ENCODE measurements at places on chromosomes 7 and 10.

DNA sequence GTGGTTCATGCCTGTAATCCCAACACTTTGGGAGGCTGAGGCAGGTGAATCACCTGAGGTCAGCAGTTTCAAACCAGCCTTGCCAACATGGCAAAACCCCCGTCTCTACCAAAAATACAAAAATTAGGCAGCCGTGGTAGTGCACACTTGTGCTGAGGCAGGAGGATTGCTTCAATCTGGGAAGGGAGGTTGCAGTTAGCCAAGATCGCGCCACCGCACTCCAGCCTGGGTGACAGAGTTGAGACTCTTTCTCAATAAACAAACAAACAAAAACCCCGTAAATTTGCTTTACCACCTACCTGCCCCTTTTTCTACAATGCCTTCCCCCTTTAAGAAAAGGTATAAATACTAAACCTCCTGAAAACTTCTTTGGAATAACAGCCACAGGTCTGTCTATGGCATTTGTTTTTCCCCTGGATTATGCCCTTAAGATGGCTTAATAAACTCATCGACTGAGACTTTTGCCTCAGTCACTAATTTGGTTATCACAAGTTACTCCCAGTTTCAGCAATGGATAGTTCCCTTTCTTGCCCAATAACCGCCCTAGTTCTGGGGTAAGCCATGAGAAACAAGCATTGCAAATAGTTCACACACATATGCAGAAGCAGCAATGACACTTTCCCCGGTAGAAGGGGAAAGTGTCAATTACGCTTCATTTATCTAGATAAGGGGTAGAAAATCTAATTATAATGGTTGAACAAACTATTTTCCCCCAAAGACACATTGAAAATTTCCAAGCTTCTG lies 52.8 kb upstream of the SVIL start:
- no peak for DNase-seq

GRCh38 chr10:101535949-101536348 lies 52.1 kb downstream of the POLL start:
- DNase-seq: no peak

DNA sequence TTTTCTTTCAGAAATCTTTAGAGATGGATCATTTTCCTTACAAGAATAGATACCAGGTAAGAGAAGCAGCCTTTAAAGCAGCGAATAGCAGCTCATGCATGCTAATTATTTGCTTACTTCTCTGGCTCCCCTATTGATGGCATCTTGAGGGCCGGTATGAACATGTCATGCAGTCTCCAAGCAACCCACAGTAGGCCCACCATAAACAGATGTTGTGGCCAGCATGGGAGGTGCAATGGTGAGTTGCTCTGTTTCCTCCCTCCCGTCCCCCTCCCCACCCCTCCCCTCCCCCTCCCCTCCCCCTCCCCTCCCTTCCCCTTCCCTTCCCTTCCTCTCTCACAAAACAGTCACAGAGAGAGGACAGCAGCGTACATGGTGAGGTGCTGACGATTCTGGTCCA lies 9.7 kb upstream of the ZNF273 start:
- no peak for DNase-seq

GRCh38 chr10:36171953-36172940 lies 530.2 kb upstream of the FZD8 start:
- DNase-seq: peak; percentile 54

- no peak for DNase-seq
Observed at GRCh38 chr7:4189131-4189570, 492.9 kb upstream of the FOXK1 start.

GRCh38 chr10:43665054-43665453 lies 16.4 kb upstream of the ZNF32 start:
- DNase-seq: no peak

DNA sequence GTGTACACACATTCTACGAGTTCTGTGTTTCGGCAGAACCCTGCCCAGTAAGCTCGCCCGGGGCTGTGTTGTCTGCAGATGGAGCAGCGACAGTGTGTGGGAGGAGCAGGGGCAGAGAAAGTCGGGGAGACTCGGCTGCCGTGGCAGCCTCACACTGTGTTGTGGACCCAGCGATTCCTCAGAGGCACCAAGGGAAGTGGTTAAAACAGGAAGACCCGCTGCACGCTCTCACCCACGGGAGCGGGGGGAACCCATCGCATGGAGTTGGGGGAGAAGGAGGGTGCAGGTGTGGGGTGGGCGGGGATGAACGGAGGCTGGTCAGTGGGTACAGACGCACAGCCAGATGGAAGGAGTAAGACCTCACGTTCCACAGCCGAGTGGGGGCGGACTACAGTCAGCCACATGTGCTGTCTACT lies 250.2 kb downstream of the ELFN1 start:
- DNase-seq: no peak

DNA sequence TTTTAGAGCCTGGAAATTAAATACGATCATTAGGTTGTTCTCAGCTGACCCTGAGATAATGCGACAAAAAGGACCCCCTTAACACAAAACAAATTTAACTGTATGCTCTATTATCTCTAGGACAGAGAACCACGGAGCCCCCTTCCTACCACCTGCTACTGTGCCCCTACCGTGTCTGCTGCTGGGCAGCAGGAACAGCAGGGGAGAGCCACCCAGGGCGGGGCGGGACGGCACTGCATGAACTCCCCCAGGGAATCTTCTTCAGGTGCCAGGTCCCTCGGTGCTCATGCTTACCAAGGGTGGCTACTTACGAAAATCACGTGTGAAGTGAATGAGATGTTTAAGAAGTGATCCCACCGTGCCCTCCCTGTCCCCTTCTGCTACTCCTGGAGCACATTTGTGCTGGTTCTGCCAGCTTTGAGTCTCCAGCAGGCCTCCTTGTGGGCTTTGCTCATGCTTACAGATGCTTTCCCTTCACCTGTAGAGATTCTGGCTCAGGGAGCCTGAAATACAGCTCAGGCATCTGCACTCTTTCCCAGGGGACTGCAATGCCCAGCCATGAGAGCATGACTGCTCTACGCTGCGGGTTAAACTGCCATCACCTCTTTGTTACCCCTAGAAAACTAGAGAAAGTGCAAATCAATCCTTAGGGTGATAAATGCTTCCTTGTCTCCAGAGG lies 59.9 kb downstream of the MRPL32 start:
- no peak for DNase-seq

GRCh38 chr7:85685901-85686300 lies 499.0 kb upstream of the SEMA3D start:
- DNase-seq: peak; percentile 38

- DNase-seq: no peak
Observed at GRCh38 chr10:71648254-71648932, 71.2 kb downstream of the C10orf105 start.

GRCh38 chr10:5891009-5891408 lies 966 bp downstream of the FBH1 start:
- no peak for DNase-seq

- no peak for DNase-seq
Observed at GRCh38 chr7:157817944-157818700, 481.3 kb downstream of the DNAJB6 start.

GRCh38 chr10:86652361-86653202 lies 1.8 kb upstream of the OPN4 start:
- DNase-seq: peak; percentile 44

DNA sequence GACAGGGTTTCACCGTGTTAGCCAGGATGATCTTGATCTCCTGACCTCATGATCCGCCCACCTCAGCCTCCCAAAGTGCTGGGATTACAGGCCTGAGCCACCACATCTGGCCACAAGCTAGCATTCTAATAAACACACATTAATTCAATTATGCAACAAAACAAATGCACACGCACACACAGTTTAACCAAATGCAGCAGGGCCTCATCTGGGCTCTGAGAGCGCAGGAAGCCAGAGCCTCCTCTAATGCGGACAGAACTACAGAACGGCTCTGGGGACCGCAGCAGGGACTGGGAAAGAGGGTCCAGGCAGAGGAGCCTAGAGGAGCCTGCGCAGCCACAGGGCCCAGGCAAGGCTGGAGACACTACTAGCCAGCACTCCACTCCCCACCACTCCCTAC lies 3.8 kb downstream of the MAD1L1 start:
- DNase-seq: no peak

- peak; percentile 61 for DNase-seq
Observed at GRCh38 chr7:131562941-131563340, 6.5 kb upstream of the PODXL start.

- DNase-seq: no peak
Observed at GRCh38 chr7:256461-256940, 33.5 kb upstream of the FOXL3 start.

GRCh38 chr10:5297466-5297865 lies 67.3 kb upstream of the UCN3 start:
- no peak for DNase-seq

- DNase-seq: no peak
Observed at GRCh38 chr7:115409682-115410433, 488.0 kb downstream of the MDFIC start.

DNA sequence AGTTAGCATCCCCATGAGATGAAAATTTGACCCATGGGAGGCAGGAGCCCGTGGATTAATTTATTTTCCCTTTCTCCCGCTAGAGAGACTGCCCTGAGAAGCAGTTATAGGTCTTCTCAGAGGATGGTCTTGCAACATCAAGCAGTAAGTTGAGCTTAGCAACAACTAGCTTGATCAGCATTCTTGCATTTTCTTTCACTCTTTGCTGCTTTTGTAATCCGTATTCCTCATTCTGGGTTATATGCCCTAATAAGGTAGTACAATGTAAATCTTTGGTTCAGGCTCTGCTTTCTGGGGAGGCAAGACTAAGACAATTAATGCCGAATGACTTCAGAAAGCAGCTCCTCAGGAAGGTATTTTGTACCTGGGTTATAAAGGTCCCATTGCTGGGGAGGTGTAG lies 146.8 kb downstream of the FZD1 start:
- DNase-seq: no peak

- peak; percentile 12 for DNase-seq
Observed at GRCh38 chr10:27158421-27158820, 3.3 kb downstream of the MASTL start.

DNA sequence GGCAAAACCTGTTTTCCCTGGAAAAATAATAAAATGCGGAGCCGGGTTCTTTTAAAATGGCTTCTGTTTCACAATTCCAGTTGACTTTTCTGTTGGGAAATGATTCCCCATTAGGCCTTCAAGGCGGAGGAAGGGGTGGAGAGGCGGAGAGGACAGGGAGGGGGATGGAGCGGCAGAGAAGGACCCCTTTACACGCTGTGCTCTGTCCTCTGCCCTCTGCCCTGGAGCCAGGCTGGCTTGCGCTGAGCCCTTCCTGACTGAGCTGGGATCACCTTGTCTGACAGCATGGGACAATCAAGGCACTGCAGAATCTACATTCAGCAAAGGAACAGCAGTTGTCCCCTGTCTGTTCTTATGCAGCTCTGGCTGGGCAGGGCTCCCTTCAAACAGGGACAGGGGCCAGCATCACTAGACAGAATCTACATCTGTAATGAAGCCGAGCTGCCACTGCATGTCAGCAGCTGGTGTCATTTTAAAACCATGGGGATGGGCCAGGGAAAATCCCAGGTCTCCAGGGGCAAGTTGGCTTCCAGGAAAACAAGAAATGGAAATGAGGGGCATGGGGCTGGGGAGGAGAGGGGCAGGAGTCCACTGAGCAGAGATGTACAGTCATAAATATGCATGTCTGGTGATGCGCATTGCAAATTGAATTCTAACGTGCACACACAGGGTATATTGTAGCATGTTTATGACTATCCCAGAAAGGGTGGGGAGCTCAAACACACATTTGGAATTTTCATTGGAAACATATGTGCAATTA lies 120.0 kb downstream of the MKX start:
- DNase-seq: no peak

GRCh38 chr10:75261813-75262705 lies 26.3 kb upstream of the COMTD1 start:
- DNase-seq: no peak

- DNase-seq: no peak
Observed at GRCh38 chr7:155609185-155609584, 35.3 kb upstream of the RBM33 start.

- no peak for DNase-seq
Observed at GRCh38 chr7:17070231-17070708, 188.5 kb upstream of the AGR3 start.

- DNase-seq: no peak
Observed at GRCh38 chr7:158795272-158795671, 34.0 kb downstream of the ESYT2 start.

GRCh38 chr10:74244097-74244685 lies 93.2 kb downstream of the ADK start:
- DNase-seq: peak; percentile 48

DNA sequence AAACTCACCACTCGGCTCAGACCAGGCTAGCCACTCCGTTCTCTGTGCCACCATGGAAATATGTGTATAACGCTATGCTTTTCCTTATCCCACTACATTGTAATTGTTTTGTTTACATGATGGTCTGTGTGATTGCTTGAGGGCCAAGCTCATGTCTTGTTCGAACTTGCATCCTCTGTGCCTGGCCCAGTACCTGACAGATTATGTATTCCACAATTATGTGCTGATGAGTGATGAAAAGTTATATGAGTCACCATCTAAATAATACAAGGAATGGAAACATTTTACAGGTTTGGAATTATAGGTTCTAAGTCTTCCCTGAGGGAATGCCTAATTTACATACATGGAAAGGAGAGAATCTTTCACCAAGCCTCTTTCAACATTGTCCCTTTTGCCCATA lies 137.4 kb downstream of the C7orf25 start:
- no peak for DNase-seq

- DNase-seq: no peak
Observed at GRCh38 chr10:3195726-3196125, 23.1 kb upstream of the PITRM1 start.

DNA sequence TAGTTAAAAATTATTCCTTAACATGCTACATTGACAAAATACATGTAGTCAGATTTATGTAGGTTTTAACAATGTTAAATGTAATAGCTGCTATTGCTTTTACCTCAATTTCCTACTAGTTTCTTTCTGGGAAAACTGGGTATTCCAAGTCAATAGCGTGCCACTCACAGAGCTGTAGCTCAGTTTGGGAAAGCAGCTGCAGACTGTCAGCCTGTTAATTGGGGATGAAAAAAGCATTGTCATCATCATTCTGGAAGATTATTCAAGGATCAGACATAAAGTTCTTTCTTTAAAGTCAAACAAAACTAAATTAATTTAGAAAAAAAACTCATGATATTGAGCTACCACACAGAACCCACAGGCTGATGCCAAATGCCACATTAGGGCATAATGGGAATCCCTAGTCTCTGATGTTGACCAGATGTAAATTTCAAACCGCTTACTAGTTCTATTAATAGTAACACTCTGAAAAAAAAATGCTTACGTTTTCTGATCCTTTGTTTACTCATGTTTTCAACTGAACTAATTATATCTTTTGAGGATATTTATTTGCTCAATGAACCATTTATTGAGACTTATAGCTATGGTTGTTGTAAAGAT lies 19.6 kb upstream of the AGMO start:
- DNase-seq: no peak

- no peak for DNase-seq
Observed at GRCh38 chr7:30184791-30185487, 50.2 kb downstream of the MTURN start.

GRCh38 chr10:126585249-126586017 lies 85.1 kb downstream of the C10orf90 start:
- DNase-seq: no peak

- DNase-seq: no peak
Observed at GRCh38 chr7:30733691-30734090, 18.2 kb upstream of the INMT start.

GRCh38 chr7:140552240-140552679 lies 73.0 kb upstream of the MKRN1 start:
- DNase-seq: no peak

GRCh38 chr7:141045126-141045841 lies 28.6 kb upstream of the TMEM178B start:
- peak; percentile 93 for DNase-seq

All from EL (cell line).